ENCODE measurements at places on chromosomes 11 and 22. TPM values are rescaled to one million over a fixed set of nuclear protein-coding genes. Genes with fewer than 3 reads are reported as not detected.

NXPE2 gene
- total RNA-seq = not detected

IGLL5 gene
- total RNA-seq = 3.4 TPM

LARGE1 gene
- total RNA-seq = 21.1 TPM

SLC17A6 gene
- not detected for total RNA-seq

FDXACB1 gene
- 2.1 TPM for total RNA-seq

ABCG4 gene
- total RNA-seq = 0.33 TPM

NTM gene
- total RNA-seq = 0.26 TPM

BIK gene
- total RNA-seq = 1.6 TPM

NNMT gene
- 74.7 TPM for total RNA-seq

DCDC1 gene
- 0.33 TPM for total RNA-seq

OR4D5 gene
- 0.78 TPM for total RNA-seq

MS4A3 gene
- total RNA-seq = not detected

EIF4ENIF1 gene
- 10.9 TPM for total RNA-seq

IGF2 gene
- total RNA-seq = 84.0 TPM

RAPSN gene
- not detected for total RNA-seq

PDE2A gene
- 7.0 TPM for total RNA-seq

CLTCL1 gene
- total RNA-seq = 2.3 TPM

TRIM49 gene
- total RNA-seq = not detected

IL10RA gene
- total RNA-seq = 10.2 TPM

OR6A2 gene
- 1.0 TPM for total RNA-seq

LDHAL6A gene
- total RNA-seq = not detected

INPP5J gene
- total RNA-seq = 17.8 TPM
